Anterior cingulate cortex (tissue), 58 donors: ENCODE measurements at places on chromosomes 16 and 17.

- peak; percentile 23 for DNase-seq
Measured at GRCh38 chr16:66486773-66487579, 59.9 kb downstream of the BEAN1 start.

GRCh38 chr16:12504312-12504711 is 299.4 kb downstream of the CPPED1 start:
- DNase-seq, result no peak

DNA sequence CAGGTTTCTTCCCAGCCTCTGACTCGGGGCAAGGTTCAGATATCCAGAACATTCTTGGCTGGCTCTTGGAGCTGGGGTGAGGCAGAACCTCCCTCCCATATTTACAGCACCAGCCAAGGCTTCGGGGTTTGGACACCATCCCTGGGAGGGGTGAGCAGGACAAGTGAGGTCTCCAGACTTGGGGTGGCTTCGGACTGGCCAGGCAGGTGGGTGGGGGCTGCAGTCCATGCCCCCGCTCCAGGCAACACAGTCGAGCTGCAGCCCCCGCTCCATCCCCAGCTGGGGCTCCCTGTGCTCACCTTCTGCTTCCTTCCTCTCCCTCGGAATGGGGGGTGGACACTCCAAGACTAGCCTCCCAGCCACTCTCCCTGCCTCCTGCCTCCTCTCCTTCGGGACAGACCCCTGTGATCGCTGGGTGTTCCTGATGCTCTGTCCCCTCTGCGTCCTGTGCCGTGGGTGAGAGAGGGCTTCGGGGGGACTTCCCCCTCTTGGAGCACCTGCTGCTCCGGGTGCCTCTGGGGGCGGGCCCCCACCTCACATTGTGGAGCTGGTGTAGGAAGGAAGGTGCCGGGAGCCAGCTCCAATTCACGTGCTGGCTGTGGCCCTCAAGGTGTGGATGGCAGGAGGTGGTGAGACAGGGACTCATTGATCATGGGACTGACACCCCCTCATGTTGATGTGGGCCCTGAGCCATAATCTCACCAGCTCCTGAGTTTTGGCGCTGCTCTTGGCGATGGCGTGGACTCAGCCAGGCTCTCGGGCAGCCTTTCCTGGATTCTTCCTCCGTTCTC is 189.2 kb downstream of the SEC14L1 start:
- DNase-seq, result no peak

DNA sequence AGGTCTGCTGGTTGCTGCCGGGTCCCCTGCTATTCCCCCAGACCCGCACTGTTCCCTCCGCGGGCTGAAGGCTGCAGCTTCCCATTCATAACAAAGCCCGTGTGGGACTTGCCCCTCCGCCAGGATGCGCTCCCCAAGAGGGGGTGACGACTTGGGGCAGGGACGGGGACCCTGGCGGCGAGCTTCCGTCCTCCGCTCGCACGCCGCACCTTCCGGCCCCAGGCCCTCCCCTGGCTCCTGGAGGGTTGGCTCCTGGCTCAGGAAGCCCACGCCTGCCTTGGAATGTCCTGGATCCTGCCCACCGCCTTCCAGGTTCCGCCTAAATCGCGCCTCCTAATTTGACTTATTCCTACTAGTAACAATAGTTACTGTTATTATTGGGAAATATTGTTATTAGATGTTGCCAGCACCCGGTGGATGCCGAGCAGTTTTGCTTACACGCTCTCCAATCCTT is 1.1 kb upstream of the TFAP4 start:
- no peak for DNase-seq

DNA sequence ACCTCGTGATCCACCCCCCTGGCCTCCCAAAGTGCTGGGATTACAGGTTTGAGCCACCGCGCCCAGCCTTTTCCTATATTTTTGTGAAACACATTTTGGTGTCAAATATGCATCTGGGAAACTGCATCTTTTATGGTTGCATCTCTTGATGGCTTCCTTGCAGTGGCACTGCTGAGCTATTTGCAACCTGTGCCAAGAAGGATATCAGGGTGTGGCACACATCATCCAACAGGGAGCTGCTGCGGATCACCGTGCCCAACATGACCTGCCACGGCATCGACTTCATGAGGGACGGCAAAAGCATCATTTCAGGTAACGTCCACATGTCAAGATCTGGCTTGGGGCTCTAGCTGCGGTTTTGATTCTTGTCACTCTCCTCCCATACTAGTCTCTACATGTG is 16.8 kb upstream of the USP43 start:
- no peak for DNase-seq

DNA sequence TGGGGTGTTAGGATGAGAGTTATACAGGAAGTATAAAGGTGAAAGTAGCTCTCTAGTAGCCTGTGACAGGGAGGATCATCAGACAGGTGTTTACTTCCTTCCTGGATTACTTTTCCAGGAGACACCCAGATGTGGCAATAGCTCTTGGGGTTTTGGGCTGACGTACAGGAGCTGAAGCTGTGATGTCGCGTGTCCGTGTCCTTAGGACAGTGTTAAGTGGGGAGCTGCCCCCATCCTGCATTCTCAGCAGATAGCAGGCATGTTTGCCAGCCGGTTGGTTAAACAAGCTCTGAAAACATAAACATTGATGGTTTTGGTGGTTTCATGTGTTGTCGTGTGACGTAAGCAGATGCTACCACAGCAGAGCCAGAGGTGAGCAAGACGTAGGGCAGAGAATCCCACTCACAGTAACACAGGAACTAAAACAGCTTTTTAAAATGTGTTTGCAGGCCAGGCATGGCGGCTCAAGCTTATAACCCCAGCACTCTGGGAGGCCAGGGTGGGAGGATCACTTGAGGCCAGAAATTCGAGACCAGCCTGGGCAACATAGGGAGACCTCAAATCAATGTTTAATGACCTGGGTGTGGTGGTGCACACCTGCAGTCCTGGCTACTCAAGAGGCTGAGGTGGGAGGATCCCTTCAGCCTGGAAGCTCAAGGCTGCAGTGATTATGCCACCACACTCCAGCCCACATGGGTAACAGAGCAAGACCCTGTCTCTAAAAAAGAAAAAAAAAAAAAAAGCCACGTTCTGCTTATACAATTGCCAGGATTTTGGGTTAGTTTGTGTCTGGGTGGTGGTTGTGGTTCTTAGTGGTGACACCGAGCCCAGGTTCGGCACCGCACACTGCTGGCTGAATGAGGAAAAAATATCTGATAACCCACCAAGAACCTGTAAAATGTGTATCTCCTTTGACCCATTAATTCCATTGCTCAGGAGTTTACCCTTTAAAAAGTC is 18.2 kb upstream of the IL17C start:
- DNase-seq, result no peak

- no peak for DNase-seq
Measured at GRCh38 chr16:6969594-6969993, 363.1 kb upstream of the RBFOX1 start.

DNA sequence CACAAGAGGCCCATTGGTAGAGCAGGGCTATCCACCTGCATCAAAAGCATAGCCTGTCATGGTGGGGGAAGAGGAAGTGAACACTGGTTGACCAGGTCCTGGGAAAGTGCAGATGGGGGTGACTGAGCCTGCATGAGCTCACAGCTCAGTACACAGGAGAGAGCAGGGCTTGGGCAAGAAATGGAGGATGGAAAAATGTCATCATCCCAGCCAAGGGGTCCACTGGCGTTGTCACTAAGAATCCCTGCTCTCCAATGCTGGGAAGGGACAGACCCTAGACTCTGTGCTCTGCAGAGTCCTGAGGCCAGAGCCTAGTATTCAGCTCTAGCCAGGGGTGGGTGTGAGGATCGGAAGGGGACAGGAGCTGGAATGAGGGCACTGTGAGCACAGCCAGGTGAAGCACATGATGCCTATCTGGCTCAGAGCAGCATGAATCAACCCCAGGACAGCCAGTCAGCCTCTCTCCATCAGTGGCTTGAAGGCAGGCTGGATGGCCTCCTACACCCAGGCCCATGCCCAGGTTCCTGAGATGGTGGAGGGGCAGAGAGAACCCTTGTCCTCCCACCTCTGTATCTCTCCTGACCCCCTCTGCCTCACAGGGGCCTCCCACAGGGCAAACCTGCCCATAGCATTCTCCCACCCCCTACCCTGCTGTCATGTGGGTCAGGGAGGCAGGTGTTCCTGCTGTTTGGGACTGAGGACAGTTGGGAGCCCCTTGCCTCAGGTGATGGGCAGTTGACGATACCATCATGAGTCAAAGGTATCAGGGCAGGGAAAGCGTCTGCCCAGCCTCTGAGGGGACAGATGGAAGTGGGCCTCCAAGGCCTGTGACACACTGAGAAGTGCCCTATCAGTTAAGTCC is 13.8 kb upstream of the CTCF start:
- DNase-seq, result no peak

DNA sequence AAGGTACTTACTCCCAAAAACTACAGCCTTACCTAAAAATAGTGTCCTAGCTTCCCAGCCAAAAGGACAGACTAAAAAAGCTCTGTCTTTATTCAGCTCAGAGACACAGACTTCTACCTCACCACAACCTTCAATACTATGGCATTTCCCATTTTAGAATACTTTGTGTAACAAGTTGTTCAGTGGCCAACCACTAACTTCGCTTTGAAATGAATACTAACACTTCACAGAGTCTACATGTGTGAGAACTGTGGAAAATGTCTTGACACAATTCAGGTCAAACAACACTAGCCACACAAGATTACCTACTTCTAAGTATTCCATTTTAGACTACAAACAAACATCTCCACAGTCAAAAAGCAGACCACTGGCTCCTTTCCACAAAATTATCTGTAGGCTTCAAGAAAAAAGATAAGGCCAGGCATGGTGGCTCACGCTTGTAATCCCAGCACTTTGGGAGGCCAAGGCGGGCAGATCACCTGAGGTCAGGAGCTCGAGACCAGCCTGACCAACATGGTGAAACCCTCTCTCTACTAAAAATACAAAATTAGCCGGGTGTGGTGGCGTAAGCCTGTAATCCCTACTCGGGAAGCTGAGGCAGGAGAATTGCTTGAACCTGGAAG is 3.2 kb downstream of the HELZ start:
- no peak for DNase-seq

GRCh38 chr17:9389111-9389527 is 186.5 kb downstream of the STX8 start:
- DNase-seq, result no peak

GRCh38 chr17:11823862-11824261 is 173.4 kb downstream of the ZNF18 start:
- no peak for DNase-seq

DNA sequence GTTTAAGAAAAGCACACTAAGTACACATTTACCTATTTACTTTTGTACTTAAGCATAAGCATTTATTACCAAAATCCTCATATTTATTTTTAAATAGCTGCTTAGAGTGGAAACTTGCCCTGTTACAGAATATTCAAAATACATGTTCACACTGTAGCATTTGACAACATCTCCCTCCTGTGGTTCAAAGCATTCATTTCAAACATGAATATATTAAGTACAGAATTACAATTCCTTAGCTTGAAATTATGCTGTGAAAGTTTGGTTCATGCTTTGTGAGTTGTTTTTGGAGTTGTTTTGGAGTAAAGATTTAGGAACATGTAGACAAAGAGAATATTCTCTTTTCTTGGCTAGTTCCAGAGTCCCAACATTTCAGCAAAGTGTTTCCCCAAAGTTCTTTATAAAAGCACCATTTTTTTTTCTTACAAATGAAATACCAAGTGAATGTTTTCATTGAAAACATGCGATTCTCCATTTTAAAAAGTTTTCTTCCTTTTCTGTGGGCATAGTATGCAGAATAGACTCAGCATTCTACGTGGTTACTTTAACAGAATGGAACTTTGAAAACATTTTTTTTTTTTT is 33.2 kb downstream of the TUBD1 start:
- no peak for DNase-seq

DNA sequence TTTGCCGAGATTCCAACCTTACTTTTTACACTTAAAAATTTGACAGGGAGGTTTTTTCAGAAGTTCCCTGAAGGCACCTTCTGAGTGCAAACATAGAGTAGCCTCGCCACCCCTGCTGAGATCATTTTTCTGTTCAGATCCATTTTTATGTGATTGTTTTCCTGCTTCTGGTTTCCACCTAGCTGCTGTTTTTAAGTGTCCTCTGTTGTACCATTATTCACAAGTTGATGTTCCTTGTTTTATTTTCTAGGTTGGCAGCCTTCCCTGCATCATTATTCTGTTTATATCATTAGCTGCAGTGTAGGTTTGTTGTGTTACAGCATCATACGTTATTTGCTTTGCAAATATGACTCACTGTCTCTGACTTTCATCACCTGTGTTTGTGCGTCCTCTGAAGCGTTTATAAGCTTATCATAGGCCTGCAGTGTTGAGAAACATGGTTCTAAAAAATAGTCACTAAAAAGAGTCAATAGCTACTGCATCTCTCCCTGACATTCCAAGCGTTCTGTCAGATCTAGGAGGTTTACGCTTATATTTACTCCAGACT is 116.9 kb upstream of the CLEC3A start:
- DNase-seq, result no peak

DNA sequence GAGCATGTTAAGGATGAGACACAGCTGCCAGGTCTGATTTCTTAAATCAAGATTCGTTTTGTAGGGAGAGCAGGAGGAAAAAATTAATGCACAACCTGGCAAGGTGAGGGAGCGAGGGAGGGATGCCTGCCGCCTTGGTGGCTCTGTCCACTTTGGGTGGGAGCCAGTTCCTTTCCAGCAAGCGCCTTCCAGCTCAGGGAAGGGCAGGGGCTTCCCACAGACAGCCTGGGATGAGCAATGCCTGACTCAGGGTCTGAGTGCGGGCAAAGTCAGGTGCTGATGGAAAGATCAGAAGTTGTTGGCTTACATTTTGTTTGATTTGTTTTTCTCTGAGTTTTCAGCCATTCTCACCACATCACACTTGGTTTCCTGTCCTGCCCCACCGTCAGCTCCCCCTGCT is 220.7 kb downstream of the ENGASE start:
- DNase-seq, result no peak

DNA sequence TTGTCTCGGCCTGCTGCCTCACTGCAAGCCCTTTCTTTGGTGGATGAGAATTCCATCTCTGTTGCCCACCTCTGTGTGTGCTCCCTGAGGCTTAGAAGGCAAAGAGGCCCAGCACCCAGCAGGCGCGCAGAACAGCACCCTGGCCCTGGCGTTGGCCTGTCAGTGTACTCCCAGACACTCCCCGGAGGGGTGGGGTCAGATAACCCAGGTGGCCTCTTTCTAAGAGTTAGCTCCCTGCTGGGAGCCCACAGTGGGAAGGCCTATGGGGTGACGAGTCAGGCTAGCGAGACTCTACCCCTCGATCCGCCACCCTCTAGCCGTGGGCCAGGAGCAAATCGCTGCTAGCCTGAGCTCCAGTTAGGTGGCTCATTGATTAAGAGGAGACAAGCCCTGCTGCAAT is 38.1 kb downstream of the SRL start:
- no peak for DNase-seq

GRCh38 chr17:18925187-18925586 is 26.8 kb upstream of the SLC5A10 start:
- no peak for DNase-seq
